Keratinocyte (primary cell): ENCODE measurements at places on chromosomes 7 and 10.
A peak's percentile ranks its signal among the peaks of the same experiment; 100 is the strongest.

DNA sequence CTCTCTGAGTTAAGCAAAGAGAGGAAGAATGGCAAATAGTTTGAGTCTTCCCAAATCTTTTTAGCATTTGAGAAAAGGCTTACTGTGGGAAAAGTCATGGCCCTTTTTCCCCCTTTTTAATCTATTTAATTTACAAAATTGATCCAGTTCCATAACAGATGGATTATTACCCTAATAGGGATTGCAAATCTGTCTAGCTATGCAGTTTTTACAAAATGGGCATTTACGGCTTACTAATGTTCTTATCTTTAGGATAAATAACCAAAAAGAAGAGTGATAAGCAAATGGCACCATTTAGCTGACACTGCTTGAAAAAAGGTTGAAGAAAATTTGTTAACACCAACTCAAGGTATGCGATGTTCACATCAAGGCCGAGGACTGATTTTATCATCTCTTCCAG is 169.7 kb downstream of the SKAP2 start:
- H3K27me3 ChIP-seq = no peaks in the 10 kb centered on the region
- H3K36me3 ChIP-seq = no peaks in the 10 kb centered on the region
- peaks cover 18% of the 10 kb centered on the region for H3K4me1 ChIP-seq

DNA sequence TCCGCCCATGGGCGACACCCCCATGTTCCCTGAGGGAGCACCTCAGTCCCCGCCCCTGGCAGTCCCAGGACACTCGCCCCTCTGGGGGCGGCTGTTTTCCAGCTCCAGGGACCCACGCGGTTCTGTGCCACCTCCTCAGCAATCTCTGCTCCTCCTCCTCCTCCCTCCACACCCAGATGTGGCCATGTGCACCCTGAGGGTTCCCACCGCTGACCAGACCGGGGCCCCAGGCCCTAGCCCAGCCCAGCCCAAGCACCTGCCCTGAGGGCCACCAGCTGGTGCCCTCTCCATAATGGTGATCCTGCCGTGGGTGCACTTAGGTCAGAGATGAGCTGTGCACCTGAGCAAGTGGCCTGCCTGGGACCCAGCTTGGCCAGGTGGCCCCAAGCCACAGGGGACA is 25.1 kb downstream of the AP5Z1 start:
- no peaks in the 10 kb centered on the region for H3K36me3 ChIP-seq
- no peaks in the 10 kb centered on the region for H3K4me1 ChIP-seq
- no peak overlapping the region for H3K4me3 ChIP-seq
- H3K27me3 ChIP-seq = peaks cover 5% of the 10 kb centered on the region
- H3K27ac ChIP-seq = no peak overlapping the region

DNA sequence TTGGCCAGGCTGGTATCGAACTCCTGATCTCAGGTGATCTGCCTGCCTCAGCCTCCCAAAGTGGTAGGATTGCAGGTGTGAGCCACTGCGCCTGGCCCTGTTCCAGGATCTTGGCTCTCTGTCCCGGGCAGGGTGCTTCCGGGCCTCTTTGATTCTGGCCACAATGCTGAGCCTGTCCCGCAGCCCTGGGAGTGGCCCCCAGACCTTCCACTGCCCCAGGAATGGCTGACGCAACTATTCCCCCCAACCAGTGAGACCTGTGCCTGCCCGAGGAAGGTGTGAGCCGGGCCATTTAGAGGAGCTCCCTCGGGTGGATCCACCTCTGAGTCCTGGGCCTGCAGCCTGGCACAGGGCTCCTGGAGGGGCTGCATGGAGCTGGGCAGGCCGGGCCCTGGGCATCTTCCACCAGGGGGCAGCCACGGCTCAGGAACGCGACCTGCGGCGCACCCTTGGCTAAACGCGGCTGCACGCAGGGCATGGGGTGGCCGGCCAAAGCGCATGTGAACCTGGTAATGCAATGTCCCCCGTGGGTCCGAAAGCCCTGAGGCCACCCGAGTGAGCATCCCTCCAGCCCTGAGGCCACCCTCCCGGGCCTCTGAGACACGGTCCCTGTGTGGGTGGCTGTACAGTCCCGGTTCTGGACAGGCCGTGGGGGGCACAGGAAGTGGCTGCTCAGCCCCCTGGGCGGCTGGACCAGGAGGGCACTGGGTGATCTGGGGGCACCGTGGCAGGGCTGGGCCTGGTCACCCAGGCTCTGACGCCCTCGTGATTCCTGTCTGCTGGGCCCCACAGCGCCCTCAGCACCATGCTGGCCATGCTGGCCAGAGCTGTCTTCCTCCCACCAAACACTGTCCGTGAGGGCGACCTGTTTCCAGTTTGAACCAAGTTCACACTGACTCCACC is 24.8 kb downstream of the GRIFIN start:
- H3K4me1 ChIP-seq = no peaks in the 10 kb centered on the region
- no peak for DNase-seq
- H3K36me3 ChIP-seq = no peaks in the 10 kb centered on the region
- peaks cover 3% of the 10 kb centered on the region for H3K27me3 ChIP-seq
- no peak overlapping the region for H3K27ac ChIP-seq

DNA sequence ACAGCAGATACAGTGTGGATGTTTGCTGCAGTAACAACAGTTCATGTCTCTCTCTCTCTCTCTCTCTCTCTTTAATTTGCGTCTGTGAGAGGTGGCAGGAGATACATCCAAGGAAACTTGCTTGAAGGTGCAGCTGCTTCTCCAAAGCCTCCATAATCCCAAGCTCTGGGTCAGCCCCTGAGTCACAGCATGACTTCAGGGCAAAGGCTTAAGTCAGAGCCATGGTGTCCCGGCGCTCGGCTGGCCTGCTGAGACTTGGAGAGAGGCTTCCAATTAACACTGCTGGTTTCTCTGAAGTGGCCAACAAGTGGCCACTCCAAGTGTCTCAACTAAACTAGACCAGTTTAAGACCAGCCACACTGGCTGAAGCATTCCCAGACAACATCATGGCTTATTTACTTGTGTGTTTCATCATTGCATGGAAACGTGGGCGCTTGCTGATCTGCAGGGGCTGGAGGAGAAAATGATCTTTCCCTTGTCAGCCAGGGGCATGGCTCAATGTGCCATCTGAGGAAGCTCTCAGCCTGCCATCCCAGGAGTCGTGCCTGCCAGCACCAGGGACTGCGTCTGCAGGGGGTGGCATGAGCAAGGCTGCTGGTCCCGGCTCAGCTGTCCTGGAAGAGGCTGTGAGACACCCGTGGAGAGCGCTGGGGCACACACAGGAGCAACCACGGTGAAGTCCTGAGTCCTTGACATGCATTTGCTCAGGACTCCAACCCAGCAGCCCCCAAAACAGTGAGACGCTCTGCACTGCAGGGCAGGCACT is 254.2 kb downstream of the COBL start:
- no peaks in the 10 kb centered on the region for H3K27me3 ChIP-seq
- H3K4me1 ChIP-seq = no peaks in the 10 kb centered on the region
- no peak overlapping the region for H3K27ac ChIP-seq
- H3K4me3 ChIP-seq = no peak overlapping the region

GRCh38 chr7:137146552-137147337 is 196.8 kb downstream of the PTN start:
- DNase-seq = no peak
- no peaks in the 10 kb centered on the region for H3K27me3 ChIP-seq
- H3K36me3 ChIP-seq = no peaks in the 10 kb centered on the region
- H3K4me3 ChIP-seq = no peak overlapping the region
- H3K4me1 ChIP-seq = no peaks in the 10 kb centered on the region
- H3K27ac ChIP-seq = no peak overlapping the region

DNA sequence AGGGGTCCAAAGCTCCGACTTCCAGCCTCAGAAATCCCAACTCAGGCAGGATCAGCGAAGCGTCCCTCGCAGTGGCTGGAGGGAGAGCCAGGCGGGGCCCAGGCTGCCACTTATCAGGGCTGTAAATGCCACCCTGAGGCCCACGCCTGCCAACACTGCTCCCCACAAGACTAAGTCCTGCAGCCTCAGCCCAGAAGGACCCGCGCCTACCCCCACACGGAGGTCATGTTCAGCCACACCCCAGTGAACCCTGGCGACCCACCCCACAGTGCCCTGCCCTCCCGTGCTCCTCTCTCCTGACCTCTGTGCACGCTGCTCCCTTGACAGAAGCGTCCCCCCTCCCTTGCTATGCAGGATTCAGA is 3.2 kb downstream of the PSMG3 start:
- H3K27me3 ChIP-seq = no peaks in the 10 kb centered on the region
- H3K4me3 ChIP-seq = no peak overlapping the region
- peaks cover 42% of the 10 kb centered on the region for H3K4me1 ChIP-seq
- DNase-seq = no peak

DNA sequence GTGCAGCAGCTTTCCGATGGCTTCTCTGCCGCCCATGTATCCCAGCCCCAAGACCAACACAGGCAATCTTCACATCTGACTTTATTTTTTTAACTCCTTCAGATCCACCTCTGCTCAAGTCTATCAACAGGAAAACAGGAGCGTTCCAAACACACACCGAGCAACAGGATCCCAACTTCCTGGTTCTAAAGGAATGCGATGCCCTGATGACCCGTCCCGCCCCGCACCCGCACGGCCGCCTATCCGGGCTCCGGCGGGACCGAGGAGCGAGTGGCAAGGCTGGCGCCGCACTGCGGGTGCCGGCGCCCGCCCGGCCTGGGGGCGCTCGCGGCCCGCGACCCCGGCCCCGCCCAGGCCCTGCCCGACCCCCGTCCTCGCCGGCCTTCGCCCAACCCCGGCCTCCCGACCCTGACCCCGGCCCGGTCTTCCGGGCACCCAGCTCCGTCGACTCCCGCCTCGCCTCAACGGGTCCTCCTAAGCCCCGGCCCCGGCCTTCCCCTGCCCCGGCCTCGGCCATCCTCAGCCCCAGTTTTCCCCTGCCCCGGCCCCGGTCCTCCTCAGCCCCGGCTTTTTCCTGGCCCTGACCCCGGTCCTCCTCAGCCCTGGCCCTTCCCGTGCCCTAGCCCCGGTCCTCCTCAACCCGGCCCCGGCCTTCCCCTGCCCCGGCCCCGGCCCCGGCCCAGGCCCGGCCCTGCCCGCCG is 730 bp downstream of the LARP4B start:
- H3K4me3 ChIP-seq = peak overlapping the region; percentile 84
- H3K36me3 ChIP-seq = peaks cover 2% of the 10 kb centered on the region
- DNase-seq = no peak
- peaks cover 13% of the 10 kb centered on the region for H3K4me1 ChIP-seq
- no peaks in the 10 kb centered on the region for H3K27me3 ChIP-seq

GRCh38 chr7:147245274-147245673 is 1128.7 kb downstream of the CNTNAP2 start:
- no peak overlapping the region for H3K4me3 ChIP-seq
- H3K27me3 ChIP-seq = no peaks in the 10 kb centered on the region
- DNase-seq = no peak
- no peaks in the 10 kb centered on the region for H3K4me1 ChIP-seq
- no peak overlapping the region for H3K27ac ChIP-seq
- no peaks in the 10 kb centered on the region for H3K36me3 ChIP-seq

GRCh38 chr10:118501171-118501570 is 94.3 kb downstream of the PRLHR start:
- DNase-seq = peak; percentile 82
- no peaks in the 10 kb centered on the region for H3K27me3 ChIP-seq
- H3K4me1 ChIP-seq = peaks cover 49% of the 10 kb centered on the region
- peak overlapping the region; percentile 17 for H3K4me3 ChIP-seq
- H3K36me3 ChIP-seq = no peaks in the 10 kb centered on the region

DNA sequence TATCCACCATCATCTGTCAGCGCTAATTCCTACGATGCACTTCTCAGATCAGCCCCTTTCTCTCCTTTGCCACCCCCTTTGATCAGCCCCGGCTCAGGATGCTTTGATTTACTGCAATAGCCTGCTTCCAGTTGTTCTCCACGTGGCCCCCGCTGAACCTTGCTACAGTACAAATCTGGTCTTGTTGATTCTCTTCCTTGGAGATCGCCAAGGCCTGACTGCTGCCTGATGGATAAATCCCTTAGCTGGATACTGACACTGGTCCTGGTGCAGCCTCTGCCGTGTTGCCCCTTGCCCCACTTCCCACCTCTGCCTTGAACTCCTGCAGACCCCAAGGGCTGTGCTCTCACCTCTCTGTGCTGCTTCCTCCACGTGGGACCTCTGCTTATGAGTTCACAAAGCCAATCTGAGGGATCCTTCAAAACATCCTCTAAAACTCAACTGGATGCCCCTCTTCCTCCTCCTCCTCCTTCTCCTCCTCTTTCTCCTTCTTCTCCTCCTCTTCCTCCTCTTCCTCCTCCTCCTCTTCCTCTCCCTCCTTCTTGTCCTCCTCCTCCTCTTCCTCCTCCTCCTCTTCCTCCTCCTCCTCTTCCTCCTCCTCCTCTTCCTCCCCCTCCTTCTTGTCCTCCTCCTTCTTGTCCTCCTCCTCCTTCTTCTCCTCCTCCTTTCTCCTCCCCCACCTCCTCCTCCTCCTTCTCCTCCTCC is 15.3 kb downstream of the PLXNA4 start:
- H3K27ac ChIP-seq = no peak overlapping the region
- H3K36me3 ChIP-seq = no peaks in the 10 kb centered on the region
- no peak for DNase-seq
- no peak overlapping the region for H3K4me3 ChIP-seq

DNA sequence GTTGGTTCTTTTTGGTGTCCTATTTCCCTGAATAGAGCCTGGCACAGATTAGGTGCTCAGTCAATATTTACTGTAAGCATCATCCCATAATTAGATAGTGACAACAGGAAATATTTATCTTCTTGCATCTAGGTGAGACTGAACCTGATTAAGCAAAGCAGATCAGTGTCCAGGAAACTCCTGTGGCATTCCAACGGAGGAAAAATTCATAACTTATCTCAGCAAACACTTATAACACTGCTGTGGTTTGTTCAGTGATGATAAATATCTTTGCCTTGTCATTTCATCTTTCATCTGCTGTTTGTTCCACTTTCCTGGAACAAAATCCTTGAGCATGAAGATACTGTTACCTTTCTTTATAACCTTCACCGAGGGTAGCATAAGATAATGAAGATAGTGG is 1160.3 kb upstream of the AUTS2 start:
- no peak for DNase-seq
- no peak overlapping the region for H3K27ac ChIP-seq
- no peak overlapping the region for H3K4me3 ChIP-seq
- no peaks in the 10 kb centered on the region for H3K4me1 ChIP-seq
- H3K27me3 ChIP-seq = no peaks in the 10 kb centered on the region
- H3K36me3 ChIP-seq = no peaks in the 10 kb centered on the region

DNA sequence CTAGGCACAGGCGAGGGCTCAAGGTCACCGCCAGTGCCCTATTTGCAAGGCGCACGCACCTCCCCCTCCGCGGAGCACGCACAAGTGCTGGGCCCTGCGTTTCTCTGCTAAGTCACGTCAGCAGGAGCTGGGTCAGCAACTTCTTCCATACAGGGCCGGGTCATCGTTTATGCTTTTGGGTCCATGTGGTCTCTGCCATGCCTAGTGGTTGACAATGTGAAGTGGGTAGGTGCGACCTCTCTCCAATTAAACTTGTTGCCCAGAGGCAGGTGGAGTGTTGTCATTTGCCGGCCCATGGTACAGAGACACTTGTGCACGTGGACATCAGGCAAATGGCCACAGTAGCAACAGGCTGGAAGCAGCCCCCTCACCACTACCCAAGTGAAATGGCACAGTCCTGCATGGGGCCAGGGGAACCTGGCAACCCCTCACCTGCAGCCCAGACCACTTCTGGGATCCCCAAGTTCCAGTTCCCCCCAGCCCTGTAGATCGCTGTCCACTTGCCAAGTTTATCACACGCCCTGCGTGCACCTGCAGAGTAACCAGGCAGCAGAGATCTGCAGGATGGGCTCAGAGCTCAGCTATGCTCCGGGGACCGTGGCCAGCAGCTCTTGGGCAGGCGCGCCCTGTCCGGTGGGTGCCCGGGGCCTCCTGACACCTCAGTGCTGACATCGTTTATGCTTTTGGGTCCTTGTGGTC is 86.1 kb upstream of the PPP2R2D start:
- H3K27ac ChIP-seq = no peak overlapping the region
- DNase-seq = no peak
- H3K4me1 ChIP-seq = no peaks in the 10 kb centered on the region
- no peaks in the 10 kb centered on the region for H3K36me3 ChIP-seq
- H3K27me3 ChIP-seq = no peaks in the 10 kb centered on the region

- H3K27me3 ChIP-seq = no peaks in the 10 kb centered on the region
- H3K4me3 ChIP-seq = no peak overlapping the region
- H3K27ac ChIP-seq = no peak overlapping the region
- no peaks in the 10 kb centered on the region for H3K36me3 ChIP-seq
- no peak for DNase-seq
- H3K4me1 ChIP-seq = peaks cover 24% of the 10 kb centered on the region
Measured at GRCh38 chr7:112079673-112080072, 126.5 kb downstream of the DOCK4 start.
